ENCODE measurements at places on chromosomes 7 and 10. TPM values are rescaled to one million over a fixed set of nuclear protein-coding genes. Genes with fewer than 3 reads are reported as not detected.

Gene LIPF
- total RNA-seq = not detected

Gene PDZD7
- total RNA-seq = 0.55 TPM

Gene OIT3
- not detected for total RNA-seq

Gene ITGA8
- 0.12 TPM for total RNA-seq

Gene ECHDC3
- total RNA-seq = 3.7 TPM

Gene AZGP1
- not detected for total RNA-seq

Gene SPDYE2
- not detected for total RNA-seq

Gene MACC1
- total RNA-seq = not detected

Gene ASCC1
- 24.9 TPM for total RNA-seq

Gene TFPI2
- 33.1 TPM for total RNA-seq

Gene HTR5A
- not detected for total RNA-seq

Gene C7orf57
- total RNA-seq = not detected

Gene FBXO24
- total RNA-seq = 0.38 TPM

Gene MAD1L1
- 46.7 TPM for total RNA-seq

Gene ASB10
- not detected for total RNA-seq

Gene GPR85
- total RNA-seq = 0.64 TPM

Gene MOGAT3
- not detected for total RNA-seq

Gene PPP3CB
- total RNA-seq = 30.4 TPM

Gene ATG9B
- total RNA-seq = not detected

Gene DPP6
- not detected for total RNA-seq
